ENCODE measurements at places on chromosomes 12 and 14. TPM values are rescaled to one million over a fixed set of nuclear protein-coding genes. Genes with fewer than 3 reads are reported as not detected.

- DNase-seq, result peak; percentile 67
Observed at GRCh38 chr14:55438066-55438683, 2.2 kb downstream of the TBPL2 start.

DNA sequence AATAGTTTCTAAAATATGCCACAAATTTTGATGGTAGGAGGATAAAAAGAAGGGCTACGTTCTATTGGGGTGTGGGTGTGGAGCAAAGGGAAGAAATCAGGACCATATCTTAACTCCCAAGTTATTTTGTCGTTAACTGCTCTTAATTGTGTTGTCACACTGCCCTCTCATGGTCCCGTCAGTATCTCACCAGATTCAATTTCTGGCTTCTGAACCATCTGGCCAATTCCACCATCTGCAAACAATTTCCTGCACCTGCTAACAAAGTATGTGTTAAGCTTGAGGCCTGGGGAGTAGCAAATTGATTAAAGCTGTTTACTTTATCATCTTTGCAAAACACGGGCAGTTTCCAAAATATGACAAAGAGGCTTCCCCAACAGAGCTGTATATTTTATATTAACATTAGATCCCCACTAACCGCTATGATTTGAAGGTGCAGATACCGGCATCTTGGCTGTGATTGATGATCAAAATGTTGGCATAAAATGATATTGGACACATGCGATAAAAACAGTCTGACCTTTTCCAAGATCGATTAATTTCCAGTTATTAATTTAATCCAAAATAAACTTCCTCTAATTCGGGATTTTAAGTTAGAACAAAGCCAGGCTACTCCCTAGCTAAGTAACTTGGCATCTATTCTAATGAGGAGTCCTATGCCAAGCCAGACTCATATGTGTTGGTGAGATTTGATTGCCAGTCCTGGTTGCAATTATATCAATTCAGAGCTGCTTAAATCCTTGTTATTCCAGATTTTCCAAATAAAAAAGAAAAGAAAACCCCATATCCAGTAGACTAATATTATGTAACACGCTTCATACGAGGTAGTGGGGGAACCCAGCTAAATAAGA, 6.9 kb upstream of the DNM1L start:
- peak; percentile 60 for DNase-seq

ALKBH2 gene
- total RNA-seq, result 4.2 TPM

TPH2 gene
- total RNA-seq, result not detected

SLC4A8 gene
- total RNA-seq, result 12.3 TPM
